ENCODE measurements at places on chromosomes 13 and 19. TPM values are rescaled to one million over a fixed set of nuclear protein-coding genes. Genes with fewer than 3 reads are reported as not detected.
A peak's percentile ranks its signal among the peaks of the same experiment; 100 is the strongest.

- H3K4me3 ChIP-seq: no peak overlapping the region
- DNase-seq: peak; percentile 66
- H3K27me3 ChIP-seq: no peaks in the 10 kb centered on the region
- H3K36me3 ChIP-seq: no peaks in the 10 kb centered on the region
- peaks cover 35% of the 10 kb centered on the region for H3K4me1 ChIP-seq
These were observed 2.9 kb downstream of the CGB3 start for GRCh38 chr19:49020931-49021895.

DNA sequence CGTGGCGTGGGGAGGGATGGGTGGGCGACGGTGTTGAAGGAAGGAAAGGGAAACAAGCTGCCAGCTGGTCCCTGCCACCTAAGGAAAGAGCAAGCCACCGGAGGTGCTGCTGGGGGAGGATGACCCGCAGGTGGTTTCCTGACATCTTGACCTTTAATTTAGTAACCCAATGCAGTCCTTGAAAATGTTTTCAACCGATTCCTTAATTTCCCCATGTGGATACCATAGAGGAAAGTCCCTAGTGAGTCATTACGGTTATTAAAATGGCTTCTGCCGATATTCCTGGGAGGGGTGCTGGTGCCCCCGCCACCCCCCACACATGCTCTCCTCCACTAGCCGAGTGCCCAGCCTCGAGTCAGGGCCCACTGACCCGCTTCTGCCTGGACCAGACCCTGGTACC lies 6.3 kb upstream of the ANKRD10 start:
- no peaks in the 10 kb centered on the region for H3K36me3 ChIP-seq
- H3K27me3 ChIP-seq: no peaks in the 10 kb centered on the region
- 0 out of 2 replicates have a peak, but pooled peaks cover 6% of the 10 kb centered on the region for H3K4me1 ChIP-seq
- no peak for DNase-seq

GRCh38 chr13:26406791-26407190 lies 150.7 kb upstream of the WASF3 start:
- H3K4me1 ChIP-seq: no peaks in the 10 kb centered on the region
- DNase-seq: no peak
- H3K27me3 ChIP-seq: no peaks in the 10 kb centered on the region
- H3K36me3 ChIP-seq: peaks cover 18% of the 10 kb centered on the region
- H3K4me3 ChIP-seq: no peak overlapping the region

DNA sequence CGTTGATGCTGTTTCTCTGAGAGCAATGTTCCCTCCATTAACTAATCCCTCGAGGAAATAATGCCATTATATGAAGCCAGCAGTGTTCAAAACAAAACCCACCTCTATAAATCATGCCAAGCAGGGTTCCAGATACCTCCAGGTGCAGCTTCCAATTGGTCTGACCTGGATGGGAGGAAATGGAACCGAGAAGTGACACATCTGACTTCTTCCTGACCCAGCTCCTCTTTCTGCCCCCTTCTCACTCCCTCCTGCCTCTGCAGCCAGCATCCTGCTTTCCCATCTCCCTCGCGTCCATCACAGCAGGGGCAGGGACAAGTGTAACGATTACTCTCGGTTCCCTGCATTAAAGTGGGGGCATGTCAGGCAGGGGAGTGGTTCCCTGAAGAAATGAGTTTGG lies 37.5 kb downstream of the HSPH1 start:
- peaks cover 3% of the 10 kb centered on the region for H3K4me1 ChIP-seq
- H3K27ac ChIP-seq: no peak overlapping the region
- H3K4me3 ChIP-seq: no peak overlapping the region
- no peak for DNase-seq
- no peaks in the 10 kb centered on the region for H3K36me3 ChIP-seq

- no peak overlapping the region for H3K27ac ChIP-seq
- H3K27me3 ChIP-seq: no peaks in the 10 kb centered on the region
- DNase-seq: no peak
- H3K4me1 ChIP-seq: peaks cover 6% of the 10 kb centered on the region
- H3K36me3 ChIP-seq: no peaks in the 10 kb centered on the region
These were observed 108.2 kb downstream of the RAP2A start for GRCh38 chr13:97542102-97542685.

DNA sequence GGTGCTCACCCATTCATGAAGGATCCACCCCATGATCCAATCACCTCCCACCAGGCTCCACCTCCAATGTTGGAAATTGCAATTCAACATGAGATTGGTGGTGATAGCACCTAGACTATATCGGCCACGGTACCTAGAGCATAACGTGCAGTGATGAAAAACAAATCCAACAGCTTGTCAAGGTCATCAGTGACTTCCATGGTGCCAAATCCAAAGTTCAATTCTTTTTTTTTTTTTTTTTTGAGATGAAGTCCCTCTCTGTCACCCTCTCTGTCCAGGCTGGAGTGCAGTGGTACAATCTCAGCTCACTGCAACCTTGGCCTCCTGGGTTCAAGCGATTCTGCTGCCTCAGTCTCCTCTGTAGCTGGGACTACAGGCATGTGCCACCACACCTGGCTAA lies 17.1 kb upstream of the ACP7 start:
- H3K27ac ChIP-seq: no peak overlapping the region
- H3K4me1 ChIP-seq: no peaks in the 10 kb centered on the region
- H3K27me3 ChIP-seq: no peaks in the 10 kb centered on the region
- no peak for DNase-seq
- no peaks in the 10 kb centered on the region for H3K36me3 ChIP-seq

DNA sequence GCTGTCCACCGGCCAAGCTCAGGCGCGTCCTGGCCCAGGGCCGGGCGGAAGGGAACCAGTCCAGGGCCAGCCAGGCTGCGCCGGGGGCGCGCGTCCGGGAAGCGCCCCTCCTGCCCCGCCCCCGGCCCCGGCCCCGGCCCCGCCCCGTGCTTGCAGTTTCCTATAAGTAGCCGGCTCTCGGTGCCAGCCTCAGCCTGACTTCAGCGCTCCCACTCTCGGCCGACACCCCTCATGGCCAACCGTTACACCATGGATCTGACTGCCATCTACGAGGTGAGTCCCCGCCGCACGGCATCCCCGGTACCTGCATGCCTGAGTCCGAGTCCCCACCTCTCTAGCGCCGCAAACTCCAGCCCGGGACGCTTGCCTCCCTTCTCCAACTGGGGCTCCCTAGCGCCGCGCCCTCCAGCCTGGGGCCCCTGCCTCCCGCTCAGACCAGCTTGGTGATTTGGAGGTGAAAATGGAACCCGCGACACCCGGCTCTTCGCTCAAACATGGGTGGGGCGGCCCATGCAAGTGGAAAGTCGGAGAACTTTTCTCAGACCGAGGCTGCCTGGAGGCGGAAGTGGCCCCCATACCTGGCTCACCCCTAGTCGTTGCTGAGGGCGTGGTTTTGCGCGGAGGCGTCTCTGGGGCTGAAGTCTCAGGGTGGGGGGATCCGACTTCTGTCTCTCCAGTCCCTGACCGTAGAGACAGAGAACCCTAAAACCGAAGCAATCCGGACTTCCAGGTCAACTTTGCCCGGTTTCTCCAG lies at the start of gene ZFP36:
Gene ZFP36, plus strand, starts transcription at position 192 of the 754 bp plus-strand sequence. Its CDS starts 58 bp downstream, at position 250.
- H3K27me3 ChIP-seq: no peaks in the 10 kb centered on the region
- H3K4me3 ChIP-seq: peak within 1 kb of the TSS; percentile 82
- no peaks in the 10 kb centered on the region for H3K36me3 ChIP-seq
- peaks cover 41% of the 10 kb centered on the region for H3K4me1 ChIP-seq

DNA sequence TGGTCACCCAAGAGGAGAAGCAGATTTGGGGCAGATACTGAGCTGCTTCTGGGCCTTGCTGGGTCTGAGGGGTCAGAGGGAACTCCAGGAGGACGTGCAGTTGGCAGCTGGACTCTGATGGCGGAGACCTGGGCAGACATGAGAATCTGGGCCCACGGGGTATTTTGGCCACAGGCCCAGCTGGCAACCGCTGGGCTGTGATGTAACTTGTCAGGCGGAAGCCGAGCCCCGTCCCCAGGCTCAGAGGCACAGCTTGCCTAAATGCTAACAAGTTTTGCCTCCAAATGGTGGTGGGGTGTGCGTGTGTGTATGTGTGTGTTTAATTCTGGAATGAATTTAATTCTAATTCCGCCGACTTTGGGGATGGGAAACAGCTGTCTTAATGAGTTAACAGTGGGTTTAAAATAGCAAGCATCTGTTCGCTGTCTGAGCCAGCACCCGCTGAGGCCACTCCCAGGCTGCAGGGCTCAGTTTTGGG lies 11.6 kb downstream of the ZNRF4 start:
- H3K27ac ChIP-seq: no peak overlapping the region
- peaks cover 10% of the 10 kb centered on the region for H3K4me1 ChIP-seq
- DNase-seq: peak; percentile 89
- no peak overlapping the region for H3K4me3 ChIP-seq
- no peaks in the 10 kb centered on the region for H3K27me3 ChIP-seq
- no peaks in the 10 kb centered on the region for H3K36me3 ChIP-seq

DNA sequence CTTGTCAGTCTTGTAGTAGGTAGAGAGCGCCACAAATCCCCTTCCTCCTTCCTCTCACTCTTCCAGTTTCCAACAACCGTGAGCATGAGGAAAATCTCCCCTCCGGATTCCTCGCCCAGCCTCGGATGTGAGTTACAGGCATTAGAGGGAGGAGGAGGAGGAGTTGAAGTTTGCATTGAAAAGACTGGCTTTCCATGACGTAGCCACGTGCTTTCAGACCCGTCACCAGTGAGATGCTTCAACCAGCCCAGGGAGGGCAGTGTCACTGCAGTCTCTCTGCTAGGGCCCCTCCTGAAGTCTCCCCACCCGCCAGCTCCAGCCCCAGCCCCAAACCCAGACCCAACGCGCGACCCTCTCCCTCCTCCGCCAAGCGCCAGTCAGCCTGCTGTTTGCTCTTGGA lies 442 bp upstream of the FGF14 start:
- no peaks in the 10 kb centered on the region for H3K4me1 ChIP-seq
- DNase-seq: peak; percentile 88
- H3K27me3 ChIP-seq: no peaks in the 10 kb centered on the region
- H3K4me3 ChIP-seq: peak overlapping the region; percentile 67
- peak overlapping the region; percentile 96 for H3K27ac ChIP-seq

DNA sequence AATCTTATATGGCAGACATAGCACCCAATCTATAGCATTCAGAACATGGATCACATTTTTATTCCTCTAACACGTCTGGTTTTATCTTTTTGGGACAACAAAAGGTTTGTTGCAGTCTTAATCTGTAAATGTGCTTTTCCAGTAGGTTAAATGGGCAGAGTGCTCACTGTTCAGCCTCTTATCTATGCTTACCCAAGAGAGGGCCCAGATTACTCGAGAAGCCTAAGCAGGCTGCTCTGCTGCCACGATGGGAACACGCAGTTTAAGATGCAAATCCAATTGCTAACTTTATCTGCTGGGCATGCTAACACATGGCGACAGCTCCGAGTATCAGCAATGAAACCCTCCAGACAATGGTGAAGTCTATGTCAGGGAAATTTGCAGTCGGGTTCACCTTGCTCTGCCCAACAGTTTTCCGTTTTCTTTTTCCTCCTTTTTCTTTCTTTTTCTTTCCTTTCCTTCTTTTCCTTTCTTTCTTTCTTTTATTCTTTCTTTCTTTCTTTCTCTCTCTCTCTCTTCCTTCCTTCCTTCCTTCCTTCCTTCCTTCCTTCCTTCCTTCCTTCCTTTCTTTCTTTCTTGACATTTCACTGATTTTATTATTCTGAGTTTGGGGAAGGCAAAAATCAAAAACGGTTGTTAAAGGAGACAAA lies 115.3 kb downstream of the RBM26 start:
- H3K36me3 ChIP-seq: no peaks in the 10 kb centered on the region
- H3K4me1 ChIP-seq: no peaks in the 10 kb centered on the region
- no peak for DNase-seq
- no peaks in the 10 kb centered on the region for H3K27me3 ChIP-seq
- H3K4me3 ChIP-seq: no peak overlapping the region

DNA sequence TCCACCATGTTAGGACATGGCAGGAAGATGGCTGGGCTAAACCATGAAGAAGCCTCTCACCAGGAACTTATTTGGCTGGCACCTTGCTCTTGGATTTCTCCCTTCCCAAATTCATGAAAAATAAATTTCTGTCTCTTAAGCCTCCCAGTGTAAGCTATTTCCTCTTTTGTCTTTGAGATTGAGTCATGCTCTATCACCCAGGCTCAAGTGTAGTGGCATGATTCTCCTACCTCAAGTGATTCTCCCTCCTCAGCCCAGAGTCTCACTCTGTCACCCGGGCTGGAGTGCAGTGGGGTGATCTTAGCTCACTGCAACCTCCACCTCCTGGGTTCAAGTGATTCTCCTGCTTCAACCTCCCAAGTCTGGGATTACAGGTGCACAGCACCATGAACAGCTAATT lies 12.6 kb downstream of the ZNF888 start:
- no peak for DNase-seq
- H3K27me3 ChIP-seq: no peaks in the 10 kb centered on the region
- H3K36me3 ChIP-seq: peaks cover 9% of the 10 kb centered on the region
- H3K4me1 ChIP-seq: no peaks in the 10 kb centered on the region

DNA sequence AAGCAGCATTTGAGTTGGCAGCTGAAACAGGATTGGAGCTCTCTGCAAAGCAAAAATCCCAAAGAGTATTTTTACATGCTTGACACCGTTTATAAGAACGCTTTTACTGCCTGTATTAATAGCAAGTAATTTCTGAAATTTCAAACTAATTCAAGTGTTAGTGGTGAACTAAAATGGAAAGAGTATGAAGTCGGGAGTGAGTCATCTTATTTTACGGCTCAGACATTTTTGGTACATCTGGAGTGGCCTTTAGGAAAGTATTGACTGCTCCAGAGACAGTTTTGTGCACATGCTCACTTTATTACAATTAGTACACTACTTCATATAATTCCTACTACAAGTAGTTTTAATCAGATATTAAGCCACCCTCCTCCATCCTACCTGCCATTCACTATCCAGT lies 167.4 kb downstream of the SLITRK6 start:
- no peak overlapping the region for H3K4me3 ChIP-seq
- H3K36me3 ChIP-seq: no peaks in the 10 kb centered on the region
- H3K27ac ChIP-seq: no peak overlapping the region

- DNase-seq: peak; percentile 24
- no peaks in the 10 kb centered on the region for H3K4me1 ChIP-seq
- no peak overlapping the region for H3K4me3 ChIP-seq
- no peak overlapping the region for H3K27ac ChIP-seq
- no peaks in the 10 kb centered on the region for H3K27me3 ChIP-seq
- no peaks in the 10 kb centered on the region for H3K36me3 ChIP-seq
These were observed 47.5 kb upstream of the LSM14A start for GRCh38 chr19:34124828-34125227.

DNA sequence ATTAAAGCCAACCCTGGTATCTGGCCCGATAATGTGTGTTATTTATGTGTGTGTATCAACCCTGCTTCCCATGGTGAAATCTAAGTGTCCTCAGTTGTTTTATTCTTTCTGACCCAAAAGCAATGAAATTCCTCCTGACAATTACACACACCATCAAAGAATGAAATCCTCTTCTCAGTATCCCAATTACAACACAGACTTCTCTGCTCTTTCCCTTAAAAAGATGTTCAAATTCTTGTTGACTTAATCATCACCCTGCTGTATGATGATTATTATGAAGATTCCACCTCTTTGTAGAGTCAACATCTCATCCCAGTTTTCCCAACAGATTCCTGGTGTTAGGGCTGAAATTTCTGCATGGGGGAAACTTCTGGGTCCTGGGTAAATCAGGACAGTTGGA lies 8.9 kb upstream of the TRPC4 start:
- no peaks in the 10 kb centered on the region for H3K4me1 ChIP-seq
- no peak overlapping the region for H3K4me3 ChIP-seq
- DNase-seq: no peak
- no peaks in the 10 kb centered on the region for H3K27me3 ChIP-seq
- H3K27ac ChIP-seq: no peak overlapping the region
- H3K36me3 ChIP-seq: no peaks in the 10 kb centered on the region

GRCh38 chr19:20254121-20254520 lies 87.1 kb downstream of the ZNF486 start:
- H3K4me3 ChIP-seq: no peak overlapping the region
- H3K27ac ChIP-seq: no peak overlapping the region
- DNase-seq: no peak
- no peaks in the 10 kb centered on the region for H3K27me3 ChIP-seq
- H3K4me1 ChIP-seq: no peaks in the 10 kb centered on the region

CYP2S1 gene
- polyA plus RNA-seq: 0.67 TPM

IFNL1 gene
- polyA plus RNA-seq: not detected

STARD13 gene
- polyA plus RNA-seq: 5.7 TPM

MAST1 gene
- polyA plus RNA-seq: 9.7 TPM

MBD3L3 gene
- not detected for polyA plus RNA-seq

SAMD4B gene
- 83.0 TPM for polyA plus RNA-seq

RETN gene
- polyA plus RNA-seq: not detected

Data from SK-N-SH (cell line).